ENCODE measurements at places on chromosomes 7 and 10.

DNA sequence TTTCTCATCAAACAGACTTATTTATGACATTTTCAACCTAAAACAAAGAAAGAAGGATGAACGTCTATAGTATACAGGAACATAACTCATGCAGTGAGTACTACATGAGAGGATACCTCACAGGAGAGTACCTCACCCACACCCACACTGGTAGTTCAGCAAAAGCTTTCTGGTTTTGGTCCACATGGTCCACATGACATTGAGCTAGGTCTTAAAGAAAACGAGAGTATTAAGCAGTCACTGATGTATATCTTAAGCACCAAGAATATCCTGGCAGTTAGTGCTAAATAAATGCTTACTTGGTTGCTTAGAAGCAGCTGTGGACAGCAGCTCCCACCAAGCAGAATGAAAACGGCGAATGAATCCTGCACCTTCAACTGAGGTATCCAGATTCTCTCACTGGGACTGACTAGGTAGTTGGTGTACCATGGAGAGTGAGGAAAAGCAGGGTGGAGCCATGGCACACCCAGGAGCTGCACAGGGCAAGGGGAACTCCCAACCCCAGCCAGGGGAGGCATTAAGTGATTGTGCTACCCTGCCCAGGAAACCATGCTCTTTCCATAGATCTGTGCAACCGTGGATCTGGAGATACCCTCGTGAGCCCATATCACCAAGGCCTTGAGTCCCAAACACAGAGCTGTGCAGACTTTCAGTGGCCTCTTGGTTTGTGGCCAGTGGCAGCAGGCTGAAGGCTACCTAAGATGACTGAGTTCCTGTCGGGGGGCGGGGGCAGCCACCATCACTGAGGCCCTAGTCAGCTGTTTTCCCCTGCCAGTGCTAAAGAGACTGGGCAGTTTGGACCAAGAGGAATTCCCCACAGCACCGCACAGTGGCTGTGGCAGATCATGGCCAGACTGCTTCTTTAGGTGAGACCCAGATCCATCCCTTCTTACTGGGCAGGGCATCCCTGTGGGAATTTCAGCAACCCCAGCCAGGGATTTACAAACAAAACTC lies 143.4 kb downstream of the SGMS1 start:
- DNase-seq: no peak

- DNase-seq: no peak
These were observed 247.7 kb upstream of the MGMT start for GRCh38 chr10:129219364-129219763.

DNA sequence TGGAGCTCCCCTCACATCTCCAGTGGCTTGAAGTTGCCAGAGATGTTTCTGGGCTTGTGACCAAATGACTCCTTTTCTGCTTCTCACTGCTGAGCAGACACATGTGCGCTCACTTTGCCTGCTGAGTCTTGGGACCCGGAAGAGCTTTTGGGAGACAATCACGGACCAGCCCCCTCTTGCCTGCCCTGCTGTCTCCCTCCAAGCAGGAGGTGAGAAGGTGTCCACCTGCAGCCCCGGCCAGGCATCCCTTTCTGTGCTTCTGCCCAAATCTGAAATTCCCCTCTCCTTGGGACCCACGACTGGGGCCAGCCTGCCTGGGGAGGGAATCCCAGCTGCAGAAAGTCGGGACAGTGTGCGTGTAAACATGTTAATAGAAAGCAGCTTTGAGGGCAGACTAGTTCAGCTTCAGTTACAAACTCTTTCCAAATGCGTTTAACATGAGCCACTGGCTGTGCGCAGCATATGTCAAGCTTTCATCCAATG lies 31.7 kb downstream of the HTRA1 start:
- DNase-seq: no peak

- no peak for DNase-seq
These were observed 26.2 kb downstream of the CCDC3 start for GRCh38 chr10:12975266-12975665.

DNA sequence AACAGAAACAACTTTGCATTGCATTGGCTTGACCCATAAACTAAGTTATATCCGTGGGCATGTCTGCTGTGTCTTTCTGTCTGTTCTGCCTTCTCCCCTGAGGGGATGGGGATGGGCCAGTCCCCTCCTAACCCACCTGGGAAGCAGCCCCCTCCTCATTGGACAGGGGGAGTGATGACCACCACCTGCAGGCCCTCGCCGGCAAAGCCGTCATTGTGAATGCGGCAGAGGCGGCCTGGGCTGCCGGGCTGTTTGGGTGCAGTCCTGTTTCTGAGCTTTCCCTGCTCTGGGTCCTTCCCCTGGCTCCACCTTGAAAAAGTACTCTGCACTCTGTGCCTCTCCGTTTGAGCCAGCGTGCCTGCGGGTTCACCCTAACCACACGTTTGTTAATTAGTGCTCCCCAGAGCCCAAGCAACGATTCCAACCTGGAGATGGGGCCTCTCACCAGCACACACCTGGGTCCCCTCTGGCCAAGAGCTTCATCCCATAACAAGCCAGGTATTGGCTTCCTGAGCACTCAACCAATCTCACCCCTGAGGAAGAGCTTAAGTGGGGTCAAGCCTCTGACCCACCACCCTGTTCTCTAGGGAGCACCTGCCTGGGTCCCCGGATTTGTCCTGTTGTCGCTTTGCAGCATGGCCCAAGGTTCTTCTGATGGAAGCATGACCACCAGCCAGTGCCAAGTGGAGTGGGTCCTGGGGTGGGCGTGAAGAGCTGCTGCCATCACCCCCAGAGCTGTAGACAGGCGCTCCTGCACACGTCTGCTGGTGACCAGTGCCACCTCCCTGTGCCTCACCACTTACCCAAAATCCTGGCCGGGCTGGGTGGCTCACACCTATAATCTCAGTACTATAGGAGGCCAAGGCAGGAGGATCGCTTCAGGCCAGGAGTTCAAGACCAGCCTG lies 39.4 kb upstream of the ZMIZ2 start:
- DNase-seq: no peak

Measured in esophagus squamous epithelium (tissue), 5 donors.